T-helper 22 cell (primary cell): ENCODE measurements at places on chromosomes 5 and 9.

- DNase-seq = no peak
Measured at GRCh38 chr9:115034801-115035200, 83.2 kb downstream of the TNC start.

GRCh38 chr5:152097128-152097527 is 172.5 kb upstream of the GLRA1 start:
- no peak for DNase-seq

DNA sequence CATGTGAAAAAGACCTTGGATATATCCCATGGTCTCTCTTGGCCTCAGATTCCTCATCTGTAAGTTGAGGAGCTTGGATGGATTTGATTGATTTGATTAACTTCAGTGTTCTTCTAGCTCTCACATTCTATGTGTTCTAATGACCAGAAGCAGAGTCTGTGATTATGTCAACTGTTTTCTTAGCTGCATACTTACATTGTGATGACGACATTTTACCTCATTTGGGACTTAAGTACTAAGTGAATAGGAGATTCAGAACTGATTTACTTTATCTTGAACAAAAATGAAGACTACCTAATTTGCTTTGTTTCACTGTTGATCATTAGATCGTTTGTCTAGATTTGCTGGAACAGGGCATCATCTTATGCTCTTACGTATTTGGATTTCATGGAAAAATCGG is 427.7 kb downstream of the SH3GL2 start:
- DNase-seq = no peak

- no peak for DNase-seq
Measured at GRCh38 chr5:10489810-10490426, 48.2 kb downstream of the ROPN1L start.

GRCh38 chr5:7073666-7074065 is 322.3 kb upstream of the ADCY2 start:
- DNase-seq = no peak

DNA sequence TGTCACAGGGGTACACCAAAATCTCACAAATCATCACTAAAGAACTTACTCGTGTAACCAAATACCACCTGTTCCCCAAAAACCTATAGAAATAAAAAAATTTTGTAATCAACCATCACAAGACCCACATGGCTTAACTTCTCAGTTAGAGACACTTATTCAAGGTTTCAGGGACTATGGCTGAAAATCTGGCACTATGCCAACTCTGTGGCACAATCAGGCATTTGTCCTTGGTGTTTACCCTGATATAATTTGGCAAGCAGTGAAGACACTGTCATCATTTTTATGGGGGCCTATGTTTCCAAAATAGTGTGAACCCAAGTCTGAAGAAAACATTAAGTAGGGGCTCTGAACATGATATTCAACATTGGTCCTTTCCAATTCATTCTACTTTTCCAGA is 59.0 kb downstream of the ZNF622 start:
- no peak for DNase-seq
